ENCODE measurements at places on chromosomes 2 and 18. TPM values are rescaled to one million over a fixed set of nuclear protein-coding genes. Genes with fewer than 3 reads are reported as not detected.

CNRIP1 gene
- 78.7 TPM for total RNA-seq

OTOF gene
- 1.3 TPM for total RNA-seq

IL1RN gene
- total RNA-seq, result not detected

CKAP2L gene
- total RNA-seq, result 21.0 TPM

SLC11A1 gene
- under 0.01 TPM for total RNA-seq

ERCC3 gene
- 19.8 TPM for total RNA-seq

SERPINB13 gene
- total RNA-seq, result not detected

TEX44 gene
- not detected for total RNA-seq

IL18RAP gene
- total RNA-seq, result not detected

ANKRD62 gene
- not detected for total RNA-seq

TUBB8B gene
- not detected for total RNA-seq

ASPRV1 gene
- 0.10 TPM for total RNA-seq

BUB1 gene
- total RNA-seq, result 49.7 TPM

RALB gene
- 77.7 TPM for total RNA-seq

GCC2 gene
- total RNA-seq, result 8.6 TPM

ITGA6 gene
- total RNA-seq, result 248 TPM

COPS9 gene
- 324 TPM for total RNA-seq

ZCCHC2 gene
- total RNA-seq, result 19.3 TPM

SRSF7 gene
- 109 TPM for total RNA-seq
